ENCODE measurements at places on chromosomes 7 and 10.
A peak's percentile ranks its signal among the peaks of the same experiment; 100 is the strongest.

DNA sequence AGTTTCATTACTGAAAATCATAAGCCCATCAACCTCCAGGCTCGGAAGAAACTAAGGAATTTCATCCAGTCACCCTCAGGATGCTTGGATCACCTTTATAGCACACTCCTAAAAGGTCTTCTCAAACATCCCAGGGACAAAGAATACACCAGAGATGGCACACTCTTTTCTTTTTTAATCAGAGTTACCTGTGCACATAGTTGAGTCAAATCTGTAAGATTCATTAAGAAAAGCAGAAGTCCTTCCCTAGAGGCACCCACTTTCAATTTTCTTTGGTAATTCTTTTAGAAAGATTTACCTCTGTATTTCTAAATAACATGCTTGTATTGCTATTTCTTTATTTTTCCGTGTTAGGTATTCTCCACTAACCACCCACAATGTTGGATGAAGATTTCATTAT lies 50.6 kb upstream of the IL6 start:
- no peak for DNase-seq

- DNase-seq: no peak
Measured at GRCh38 chr10:76168437-76168836, 737.0 kb downstream of the LRMDA start.

DNA sequence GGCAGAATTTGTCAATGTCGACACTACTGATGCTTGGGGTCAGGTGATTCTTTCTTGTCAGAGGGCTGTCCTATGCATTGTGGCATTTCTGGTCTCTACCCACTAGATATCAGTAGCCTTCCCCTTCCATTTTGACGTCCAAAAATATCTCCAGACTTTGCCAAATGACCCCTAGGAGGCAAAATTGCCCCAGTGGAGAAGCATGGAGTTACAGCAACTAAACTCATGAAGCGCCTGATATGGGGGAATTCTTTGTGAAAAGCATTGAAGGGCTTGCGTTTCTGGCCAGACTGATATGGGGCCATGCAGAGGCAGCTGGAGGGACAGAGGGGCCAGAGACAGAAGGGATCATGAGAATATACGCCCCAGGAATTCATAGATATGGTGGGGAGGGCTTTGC lies 43.6 kb downstream of the ADRB1 start:
- DNase-seq: no peak

DNA sequence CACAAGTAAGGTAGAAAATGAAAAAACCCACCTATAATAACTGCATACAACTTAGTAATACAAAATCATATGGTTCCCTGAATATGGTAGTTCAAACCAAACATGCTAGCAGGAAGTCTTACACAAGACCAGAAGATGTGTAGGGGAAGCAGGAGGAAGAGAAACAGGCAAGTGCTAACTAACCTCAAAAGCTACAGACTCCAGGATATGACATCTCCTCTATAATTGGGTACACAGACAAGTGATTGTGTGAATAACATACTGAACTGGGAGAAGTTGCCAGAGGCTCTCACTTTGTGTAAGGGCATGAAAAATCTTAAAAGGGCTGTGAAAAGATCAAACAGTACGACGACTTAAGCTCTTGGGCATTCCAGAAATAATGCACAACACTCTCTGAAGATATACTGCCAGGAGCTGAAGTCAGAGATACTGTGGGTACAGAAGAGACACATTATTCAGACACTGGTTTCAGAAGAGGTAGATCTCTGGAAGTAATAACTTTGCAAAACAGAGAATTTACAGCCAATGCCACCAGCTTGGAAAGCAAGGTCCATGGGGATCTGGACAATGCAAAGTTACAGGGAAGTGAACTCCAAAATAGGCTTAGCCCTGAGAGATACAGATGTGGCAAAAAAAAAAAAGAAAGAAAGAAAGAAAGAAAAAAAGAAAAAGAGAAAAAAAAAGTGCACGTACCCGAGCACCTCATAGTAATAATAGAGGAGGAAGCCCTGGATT lies 767.2 kb downstream of the TNS3 start:
- DNase-seq: no peak

- DNase-seq: no peak
Measured at GRCh38 chr10:74949034-74949832, 122.8 kb downstream of the KAT6B start.

GRCh38 chr7:78587443-78588044 lies 789.0 kb downstream of the PHTF2 start:
- no peak for DNase-seq

DNA sequence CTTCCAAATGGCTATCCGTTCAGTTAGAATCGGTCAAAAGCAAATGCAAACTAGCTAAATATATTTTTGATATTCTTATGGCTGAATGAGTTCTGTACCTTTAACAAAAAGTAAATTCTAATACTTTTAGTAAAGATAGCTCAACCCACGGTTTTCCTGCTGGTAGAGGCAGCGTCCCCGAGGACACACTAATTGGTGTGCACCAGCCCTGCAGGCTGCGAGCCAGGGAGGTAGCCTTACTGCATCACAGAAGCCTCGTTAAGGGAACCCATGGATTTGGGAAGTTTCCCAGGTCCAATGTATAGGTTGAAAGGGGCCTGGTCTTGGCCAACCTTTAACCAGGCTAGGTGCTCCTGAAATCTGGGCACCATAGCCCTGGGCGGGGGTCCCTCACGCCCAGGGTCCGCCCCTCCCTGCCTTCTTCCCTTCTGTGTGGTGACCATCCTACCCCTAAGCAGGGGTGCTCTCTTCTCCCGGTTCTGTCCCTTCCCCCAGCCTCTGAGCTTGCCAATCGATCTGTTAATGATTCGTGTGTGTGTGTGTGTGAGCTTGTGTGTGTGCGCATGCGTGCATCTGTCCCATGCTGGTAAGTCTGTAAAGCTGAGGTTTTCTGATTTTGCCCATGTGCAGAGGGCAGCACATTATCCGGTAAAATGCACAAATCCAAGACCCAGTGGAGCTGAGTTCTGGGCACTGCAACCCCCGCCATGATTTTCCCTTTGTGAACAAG lies 191.7 kb downstream of the TCERG1L start:
- DNase-seq: no peak

DNA sequence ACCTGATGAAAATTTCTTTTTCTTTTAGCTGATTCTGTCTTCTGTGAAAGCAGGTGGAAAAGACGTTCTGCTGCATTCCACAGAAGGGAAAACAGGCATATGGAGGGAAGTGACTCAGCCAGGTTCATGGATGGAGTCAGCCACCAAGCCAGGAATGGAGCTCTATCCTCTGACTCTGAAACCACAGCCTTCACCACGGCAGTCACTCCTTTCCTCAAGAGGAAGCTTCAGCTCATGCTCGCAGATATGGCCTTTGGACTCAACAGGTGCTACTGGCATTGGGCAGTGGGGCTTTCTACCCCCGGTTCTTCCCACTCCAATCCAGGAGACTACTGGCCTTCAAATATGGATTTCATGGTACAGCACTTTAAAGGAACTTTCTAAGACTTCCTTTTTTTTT lies 11.5 kb upstream of the PLAU start:
- no peak for DNase-seq

GRCh38 chr10:30813872-30814481 lies 184.4 kb upstream of the LYZL2 start:
- no peak for DNase-seq

GRCh38 chr10:78296785-78297184 lies 263.1 kb downstream of the RPS24 start:
- no peak for DNase-seq

DNA sequence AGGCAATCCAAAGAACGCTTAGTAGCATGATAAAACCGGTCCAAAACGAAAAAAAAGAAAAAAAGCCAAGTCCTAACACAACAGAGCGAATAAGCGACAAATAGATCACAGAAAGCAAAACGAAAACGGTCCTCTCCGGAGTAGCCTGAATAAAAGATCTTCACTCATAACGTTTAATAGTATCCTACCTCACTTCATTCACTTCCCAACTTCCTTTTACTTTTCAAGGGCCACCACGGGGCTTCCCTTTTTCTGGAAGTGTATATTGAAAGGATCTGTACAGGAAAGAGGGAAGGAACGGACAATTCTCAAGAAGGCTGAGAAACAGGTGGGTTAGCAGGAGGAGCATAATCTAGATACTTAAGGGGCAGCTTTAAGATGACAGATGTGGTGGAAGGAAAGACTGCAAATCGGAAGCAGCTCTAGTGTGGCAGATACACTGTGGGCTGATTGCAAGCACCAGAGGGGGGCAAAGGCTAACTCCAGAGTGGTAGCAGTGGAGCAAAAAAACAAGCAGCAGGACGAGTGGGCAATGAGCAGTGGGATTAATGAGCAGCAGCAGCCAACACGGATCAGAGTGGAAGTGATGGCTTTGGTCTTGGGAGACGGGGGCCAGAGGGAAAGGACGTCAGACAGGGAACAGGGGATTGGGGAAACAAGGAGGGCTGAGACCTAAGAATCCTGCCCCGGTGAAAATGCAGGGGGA lies 866 bp downstream of the CNOT4 start:
- DNase-seq: no peak

- DNase-seq: no peak
Measured at GRCh38 chr10:127971963-127972615, 65.2 kb downstream of the PTPRE start.

GRCh38 chr10:110919349-110919931 lies at the start of gene SHOC2:
SHOC2 (plus strand) TSS chr10:110919604; CDS start chr10:110964359, 44,755 bp downstream.
- DNase-seq: peak; percentile 80

DNA sequence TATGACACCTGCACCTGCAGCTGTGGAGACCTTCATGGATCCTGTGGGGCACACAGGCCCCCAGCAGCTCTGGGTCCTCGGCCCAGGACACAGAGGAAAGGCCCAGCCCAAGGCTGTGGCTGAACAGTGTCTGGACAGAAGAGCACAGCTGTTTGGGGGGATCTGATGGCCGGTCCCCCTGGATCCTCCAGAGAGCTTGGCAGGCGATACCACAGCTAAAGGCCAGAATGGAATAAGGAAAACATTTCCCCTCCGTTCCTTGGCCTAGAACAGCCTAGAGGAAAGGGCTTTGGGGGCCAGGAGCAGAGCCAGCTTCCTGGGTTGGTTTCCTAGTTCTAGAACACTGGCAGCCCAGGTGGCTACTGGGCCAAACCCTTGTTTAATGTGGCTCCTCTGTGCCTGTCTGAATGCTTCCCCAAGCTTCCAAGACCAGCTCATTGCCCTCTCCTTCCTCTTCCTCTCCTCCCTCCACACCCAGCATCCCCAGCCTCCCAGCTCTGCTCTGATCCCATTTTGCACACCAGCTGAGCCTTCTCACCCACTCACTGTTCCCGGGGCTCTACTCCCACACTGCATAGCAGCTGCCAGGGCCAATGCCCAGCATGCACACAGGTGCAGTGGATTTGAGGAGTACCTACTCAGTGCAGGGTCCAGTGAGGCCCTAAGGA lies 46.9 kb downstream of the GPAM start:
- DNase-seq: no peak

DNA sequence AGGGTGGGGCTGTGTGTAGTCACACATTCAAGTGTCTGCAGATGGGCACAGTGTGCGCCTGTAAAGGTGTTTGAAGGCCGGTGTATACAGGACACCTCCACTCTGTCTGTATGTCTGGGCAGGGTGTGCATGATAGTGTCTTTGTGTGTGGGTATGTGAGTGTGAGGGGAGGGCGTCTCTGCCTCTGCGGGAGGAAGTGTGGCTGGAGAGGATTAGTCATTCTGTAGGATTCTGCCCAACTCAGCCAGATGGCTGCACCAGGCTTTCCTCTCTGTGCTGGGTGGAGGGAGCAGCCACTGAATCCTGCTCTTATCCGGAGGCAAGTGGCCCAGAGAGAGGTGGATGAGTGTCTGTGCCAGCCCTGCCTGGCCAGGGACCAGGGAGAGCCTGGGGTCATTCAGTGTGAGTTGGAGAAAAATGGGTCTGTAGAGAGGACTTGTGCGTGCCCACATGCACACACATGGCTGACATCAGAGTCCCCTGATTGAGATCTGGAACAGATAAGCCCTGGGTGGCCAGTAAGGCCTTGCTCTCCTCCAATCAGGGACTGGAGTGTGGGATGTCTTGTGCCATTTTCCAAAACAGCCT lies 1.7 kb downstream of the SFXN3 start:
- DNase-seq: no peak

- DNase-seq: no peak
Measured at GRCh38 chr10:43906490-43906889, 257.8 kb upstream of the ZNF32 start.

DNA sequence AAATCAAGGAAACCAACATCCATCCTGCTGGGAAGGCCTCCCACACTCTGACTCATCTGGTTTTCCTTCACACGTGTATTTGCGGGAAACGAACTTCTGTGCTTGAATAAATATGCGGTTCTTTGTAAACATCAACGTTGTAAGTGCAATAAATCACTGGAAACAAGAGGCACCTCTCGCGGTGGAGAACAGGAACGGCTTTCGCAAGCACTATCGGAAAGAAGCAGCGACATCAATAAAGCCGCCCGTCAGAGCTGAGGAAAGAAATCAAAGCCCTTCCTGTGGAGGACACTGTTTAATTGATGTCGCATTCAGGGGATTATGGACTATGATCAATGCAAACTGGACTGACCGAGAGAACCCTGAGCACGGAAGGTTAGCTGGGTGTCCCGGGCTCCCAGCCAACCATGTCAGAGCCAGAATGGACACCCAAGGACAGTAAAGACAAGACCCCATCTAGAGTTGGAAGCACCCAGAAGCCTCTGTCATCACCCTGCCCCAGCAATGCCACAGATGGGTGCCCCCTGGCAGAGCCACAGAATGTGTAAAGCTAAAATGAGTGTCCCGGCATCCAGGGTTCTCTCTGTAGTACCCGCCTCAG lies 37.6 kb downstream of the OAT start:
- no peak for DNase-seq

DNA sequence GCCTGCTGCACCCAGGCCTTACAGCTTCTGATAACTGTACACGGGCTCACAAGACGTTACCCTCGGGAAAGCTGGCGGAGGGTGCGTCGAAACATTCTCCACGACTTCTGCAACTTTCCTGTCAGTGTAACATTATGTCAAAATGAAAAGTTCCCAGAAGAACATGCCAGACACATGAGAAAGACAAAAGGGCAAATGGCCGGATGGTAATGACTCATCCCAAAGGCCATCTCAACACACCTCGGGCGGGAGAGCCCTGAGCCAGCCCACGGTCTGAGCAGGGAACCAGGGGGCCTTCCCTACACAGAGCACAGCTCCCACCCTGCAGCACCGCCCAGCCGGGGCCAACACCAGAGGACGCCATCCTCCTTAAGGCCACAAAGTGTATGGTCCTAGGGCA lies 118.7 kb downstream of the MAD1L1 start:
- no peak for DNase-seq

DNA sequence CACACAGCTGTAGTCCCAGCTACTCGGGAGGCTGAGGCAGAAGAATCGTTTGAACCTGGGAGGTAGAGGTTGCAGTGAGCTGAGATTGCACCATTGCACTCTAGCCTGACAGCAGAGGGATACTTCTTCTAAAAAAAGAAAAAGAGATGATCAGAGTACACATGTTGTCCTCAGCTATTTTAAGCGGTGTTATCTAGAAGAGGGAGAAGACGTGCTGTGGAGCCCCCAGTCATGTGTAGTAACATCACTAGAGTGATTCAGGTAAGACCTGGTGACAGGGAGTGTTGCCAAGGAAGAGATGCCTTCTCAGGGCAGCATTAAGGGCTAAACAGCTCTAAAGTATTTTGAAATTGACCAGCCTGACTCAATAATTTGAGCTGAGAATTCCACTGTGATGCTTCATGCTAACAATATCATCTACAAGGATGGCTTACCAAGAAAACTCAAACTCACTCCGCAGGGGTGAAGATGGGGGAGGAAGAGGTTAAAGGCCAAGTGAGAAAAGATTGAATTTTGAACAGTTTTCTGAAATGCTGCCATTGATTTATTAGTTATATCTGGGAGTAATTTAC lies 97.4 kb downstream of the KLF6 start:
- DNase-seq: no peak
